ENCODE measurements at places on chromosomes 13 and 19. TPM values are rescaled to one million over a fixed set of nuclear protein-coding genes. Genes with fewer than 3 reads are reported as not detected.
A peak's percentile ranks its signal among the peaks of the same experiment; 100 is the strongest.

Gene AMER2
- 2.4 TPM for total RNA-seq

Gene TCF3
- total RNA-seq, result 18.5 TPM

Gene WDR87
- 1.7 TPM for total RNA-seq

Gene AP1M2
- total RNA-seq, result 8.2 TPM

Gene MAB21L1
- total RNA-seq, result 1.2 TPM

Gene ZNF90
- 20.2 TPM for total RNA-seq

Gene CEP89
- total RNA-seq, result 5.8 TPM

Gene ZNF709
- 7.9 TPM for total RNA-seq

GRCh38 chr13:32206097-32206740 is 108.9 kb downstream of the ZAR1L start:
- peak; percentile 73 for DNase-seq

DNA sequence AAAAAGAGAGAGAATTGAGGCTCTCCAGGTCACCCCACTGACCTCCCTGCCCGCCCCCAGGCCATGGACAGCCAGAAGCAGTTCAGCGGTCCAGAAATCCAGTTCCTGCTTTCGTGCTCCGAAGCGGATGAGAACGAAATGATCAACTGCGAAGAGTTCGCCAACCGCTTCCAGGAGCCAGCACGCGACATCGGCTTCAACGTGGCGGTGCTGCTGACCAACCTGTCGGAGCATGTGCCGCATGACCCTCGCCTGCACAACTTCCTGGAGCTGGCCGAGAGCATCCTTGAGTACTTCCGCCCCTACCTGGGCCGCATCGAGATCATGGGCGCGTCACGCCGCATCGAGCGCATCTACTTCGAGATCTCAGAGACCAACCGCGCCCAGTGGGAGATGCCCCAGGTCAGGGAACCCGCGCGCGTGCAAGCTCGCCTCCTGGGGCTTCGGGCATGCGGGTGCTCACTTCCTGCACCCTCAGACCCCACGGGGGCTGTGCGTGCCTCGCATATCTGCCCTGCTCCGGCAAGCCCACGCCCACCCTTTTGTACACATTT is 56.6 kb downstream of the MAP4K1 start:
- no peak for DNase-seq

GRCh38 chr19:17075864-17076542 is 426 bp downstream of the MYO9B start:
- peak; percentile 55 for DNase-seq

DNA sequence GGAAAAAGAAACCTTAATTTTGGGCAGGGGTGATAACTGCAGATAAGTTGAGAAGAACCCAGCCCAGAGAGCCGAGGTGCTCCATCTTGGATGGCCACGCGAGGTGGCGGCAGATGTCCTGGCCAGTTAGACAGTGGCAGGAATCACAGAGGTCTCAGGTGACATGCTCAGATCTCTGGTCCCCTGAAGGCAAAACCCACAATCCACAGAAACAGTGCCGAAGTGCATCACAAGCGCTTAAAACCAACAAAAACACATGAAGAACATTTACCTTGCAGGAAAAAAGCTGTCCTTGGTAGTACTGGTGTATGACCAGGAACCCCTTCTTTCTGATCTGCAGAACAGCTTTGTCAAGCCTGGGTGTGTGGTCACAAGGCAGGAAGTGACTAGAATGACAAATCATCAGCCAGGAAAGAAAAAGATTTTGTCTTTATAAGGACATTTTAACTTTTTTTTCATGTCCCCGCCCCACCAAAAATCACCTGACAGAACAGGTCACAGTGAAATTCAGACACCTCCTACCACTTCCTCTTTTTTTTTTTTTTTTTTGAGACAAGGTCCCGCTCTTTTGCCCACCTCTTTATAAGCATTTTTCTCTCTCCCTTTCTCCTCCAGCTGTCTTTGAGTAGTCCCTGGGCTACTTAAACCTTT is at the start of gene LCP1:
TSS of gene LCP1 (minus strand) at position 338 of the 651 bp plus-strand sequence. CDS start 22,515 bp downstream, outside the sequence.
- no peak for DNase-seq

DNA sequence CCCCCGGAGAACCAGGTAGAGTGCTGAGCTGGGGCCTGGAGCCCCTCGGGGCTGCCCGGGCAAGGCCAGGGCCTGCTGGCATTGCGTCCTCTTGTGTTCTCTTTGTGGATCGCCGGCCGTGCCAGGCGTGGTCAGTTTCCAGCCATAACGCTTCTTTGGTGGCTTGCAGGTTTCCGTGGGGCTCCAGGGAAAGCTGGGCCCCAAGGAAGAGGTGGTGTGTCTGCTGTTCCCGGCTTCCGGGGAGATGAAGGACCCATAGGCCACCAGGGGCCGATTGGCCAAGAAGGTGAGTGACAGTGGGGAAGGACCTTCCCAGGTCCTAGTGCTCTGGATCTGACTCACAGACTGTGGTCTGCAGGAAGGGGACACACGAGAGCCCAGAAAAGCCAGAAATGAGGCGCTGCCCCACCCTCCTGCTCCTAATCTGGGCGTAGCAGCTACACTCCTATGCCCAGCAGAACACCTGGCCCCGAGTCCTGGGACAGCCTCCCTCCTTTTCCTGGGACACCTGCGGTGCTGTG is 57.5 kb downstream of the RAB20 start:
- DNase-seq, result no peak

DNA sequence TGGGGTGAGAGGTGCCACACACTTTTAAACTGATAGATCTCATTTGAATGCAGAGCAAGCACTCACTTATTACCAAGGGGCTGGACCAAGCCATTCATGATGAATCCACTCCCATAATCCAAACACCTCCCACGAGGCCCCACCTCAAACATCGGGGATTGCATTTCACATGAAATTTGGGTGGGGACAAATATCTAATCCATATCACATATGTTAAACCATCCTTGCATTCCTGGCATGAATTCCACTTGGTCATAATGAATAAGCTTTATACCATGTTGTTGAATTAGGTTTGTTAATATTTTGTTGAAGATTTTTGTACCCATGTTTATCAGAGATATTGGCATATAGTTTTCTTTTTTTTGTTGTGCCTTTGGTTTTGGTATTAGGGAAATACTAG is 1198.7 kb upstream of the ATXN8OS start:
- DNase-seq, result no peak

DNA sequence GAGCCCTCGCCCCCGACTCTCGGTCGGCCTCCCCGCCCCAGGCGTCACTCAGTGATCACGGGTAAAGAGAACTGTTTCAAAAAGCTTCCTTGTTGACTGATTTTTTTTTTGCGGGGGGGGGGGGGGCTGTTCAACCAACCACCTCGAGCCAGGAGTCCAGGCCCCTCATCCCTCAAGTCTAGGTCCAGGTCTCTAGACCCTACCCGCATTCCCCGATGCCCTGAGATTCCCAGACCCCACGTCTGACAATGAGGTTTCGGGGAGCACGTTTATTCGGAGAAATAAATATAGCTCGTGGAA is 4.3 kb downstream of the HRC start:
- DNase-seq, result no peak

DNA sequence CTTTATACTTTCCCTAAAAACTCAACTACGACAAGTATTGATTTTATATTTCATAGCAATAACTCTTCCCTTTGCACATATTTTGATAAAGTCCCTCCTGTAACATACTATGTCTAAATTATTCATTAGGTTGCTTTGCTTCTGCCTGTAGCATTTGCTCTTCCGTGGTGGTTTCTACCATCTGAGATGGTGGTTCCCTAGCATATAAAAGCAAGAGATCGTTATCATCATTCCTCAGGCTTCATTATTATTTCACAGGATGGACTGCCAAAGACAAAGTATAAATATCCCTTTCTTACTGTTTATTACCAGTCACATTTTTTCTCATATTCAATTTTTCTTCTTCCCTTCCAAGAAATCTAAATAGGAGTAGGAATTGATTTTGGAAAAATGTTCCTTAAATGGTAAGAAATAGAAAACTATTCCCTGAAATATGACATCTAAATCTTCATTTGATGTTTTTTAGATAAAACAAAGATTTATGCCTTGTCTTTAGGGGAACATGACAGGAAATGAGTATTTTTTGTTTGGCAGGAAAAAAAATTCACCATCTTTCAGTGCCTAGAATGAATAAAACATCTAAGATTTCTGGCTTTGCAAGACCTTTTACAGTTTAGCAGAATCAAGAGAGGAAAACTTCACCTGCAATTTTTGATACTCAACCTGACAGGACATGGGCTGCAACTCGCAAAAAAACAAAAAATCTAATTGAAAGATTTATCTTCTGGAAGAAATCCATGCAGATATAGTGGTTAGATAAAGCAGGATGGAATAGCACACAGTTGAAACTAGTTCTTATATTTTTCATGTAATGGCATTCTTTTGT is 340.0 kb downstream of the SPRY2 start:
- DNase-seq, result peak; percentile 5

DNA sequence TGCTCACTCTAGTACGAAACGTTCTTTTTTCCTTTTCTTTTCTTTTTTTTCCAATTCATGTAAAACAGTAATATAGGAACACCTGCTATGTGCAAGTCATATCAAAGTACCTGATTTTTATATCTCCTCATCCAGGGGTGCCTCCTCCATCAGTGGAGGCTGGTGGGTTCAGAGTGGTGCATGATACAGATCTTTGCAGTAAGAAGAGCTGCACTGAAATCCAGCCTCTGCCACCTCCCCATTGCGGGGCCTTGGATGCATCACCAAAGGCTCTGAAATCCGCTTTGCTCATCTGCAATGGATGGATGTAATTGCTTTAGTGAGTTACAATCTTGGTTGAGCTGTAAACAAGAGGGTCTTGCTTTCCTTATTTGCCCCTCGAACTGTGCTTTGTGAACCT is 38.3 kb downstream of the GPR12 start:
- no peak for DNase-seq

GRCh38 chr19:47510516-47511127 is 4.2 kb downstream of the NAPA start:
- no peak for DNase-seq
